COR-L47 (cell line): ENCODE measurements at places on chromosomes 6 and 20.

GRCh38 chr6:4466261-4466660 lies 309.9 kb upstream of the CDYL start:
- DNase-seq = no peak

- no peak for DNase-seq
Observed at GRCh38 chr6:125811259-125811658, 20.5 kb downstream of the NCOA7 start.

DNA sequence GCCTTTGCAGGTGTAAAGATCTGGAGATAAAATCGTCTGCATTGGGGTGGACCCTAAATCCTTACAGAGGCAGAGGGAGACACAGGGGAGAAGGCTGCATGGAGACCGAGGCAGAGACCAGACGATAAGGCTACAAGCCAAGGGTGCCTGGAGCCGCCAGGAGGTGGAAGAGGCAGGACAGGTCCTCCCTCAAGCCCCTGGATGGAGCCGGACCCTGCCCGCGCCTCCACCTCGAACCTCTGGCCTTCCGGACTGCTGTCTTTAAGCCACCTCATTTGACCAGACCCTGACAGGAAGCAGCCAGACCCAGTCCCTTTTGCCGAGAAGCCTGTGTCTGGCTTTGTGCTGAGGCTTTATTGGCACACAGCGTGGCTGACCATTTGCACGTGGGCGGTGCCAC lies 183.8 kb downstream of the TAF4 start:
- DNase-seq = no peak

DNA sequence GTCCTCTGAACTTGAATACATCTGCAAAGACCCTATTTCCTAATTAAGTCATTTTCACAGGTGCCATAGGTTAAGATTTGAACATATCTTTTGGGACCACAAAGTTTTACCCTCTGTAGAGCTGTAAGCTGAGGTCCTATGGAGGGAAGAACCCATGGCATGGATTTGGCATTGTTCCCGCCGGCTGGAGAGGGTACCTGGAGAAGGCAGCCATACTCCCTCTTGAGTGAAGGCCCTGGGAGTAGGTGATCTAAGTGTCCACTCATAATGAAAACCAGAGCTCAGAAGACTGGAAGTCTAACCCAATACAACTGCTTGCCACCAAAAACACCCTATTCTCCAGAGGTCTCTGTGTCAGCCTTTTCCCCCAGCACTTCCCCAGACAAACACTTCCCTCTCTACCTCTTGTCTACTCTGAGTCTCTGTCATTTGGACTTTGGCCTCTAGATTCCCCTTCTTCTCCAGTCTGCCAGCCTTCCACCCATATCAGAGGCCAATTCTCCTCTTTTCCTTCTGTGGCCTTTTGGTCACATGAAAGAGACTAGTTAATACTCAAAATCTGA lies 363.9 kb downstream of the MAFB start:
- DNase-seq = no peak

- no peak for DNase-seq
Observed at GRCh38 chr6:35299674-35300073, 2.1 kb downstream of the DEF6 start.

GRCh38 chr6:158832026-158832425 lies 12.9 kb upstream of the EZR start:
- DNase-seq = no peak

GRCh38 chr6:90494067-90494780 lies 92.6 kb downstream of the MAP3K7 start:
- no peak for DNase-seq

GRCh38 chr6:47086051-47086770 lies 44.1 kb upstream of the ADGRF1 start:
- DNase-seq = no peak

GRCh38 chr6:127154509-127154908 lies 36.0 kb downstream of the RSPO3 start:
- DNase-seq = no peak

DNA sequence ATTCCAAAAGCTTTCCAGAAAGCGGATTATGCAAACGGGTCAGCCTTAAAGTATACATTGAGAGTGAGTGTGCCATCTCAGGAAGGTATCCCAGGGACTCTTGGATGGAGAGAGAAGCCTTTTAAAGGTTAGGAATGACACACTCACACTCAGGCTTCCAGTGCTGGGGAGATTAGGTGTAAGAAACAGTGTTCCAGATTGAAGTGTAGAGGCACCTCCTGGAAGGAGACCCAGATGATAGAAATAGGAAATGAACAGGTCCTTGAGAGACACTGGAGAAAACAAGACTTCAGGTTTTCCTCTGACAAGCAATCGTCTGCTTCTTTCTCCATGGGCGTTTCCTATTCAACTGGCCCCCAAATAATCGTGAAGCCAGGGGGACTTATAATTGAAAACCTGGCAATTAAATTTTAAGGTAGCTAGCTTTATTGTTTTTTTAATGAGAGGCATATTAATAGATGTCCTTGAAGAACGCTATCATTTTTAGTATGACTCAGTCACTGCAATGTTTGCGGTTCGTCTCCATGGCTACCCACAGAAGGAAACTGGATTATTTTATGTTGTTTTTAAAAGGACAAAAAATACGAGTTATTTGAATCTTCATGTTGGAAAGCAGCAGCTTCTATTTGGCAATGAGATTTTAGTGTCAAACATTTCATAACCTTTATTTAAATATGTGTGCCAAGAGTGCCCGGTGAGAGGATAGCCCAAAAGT lies 85.3 kb downstream of the TRMT6 start:
- DNase-seq = no peak

GRCh38 chr6:144411531-144412165 lies 126.5 kb downstream of the UTRN start:
- no peak for DNase-seq

DNA sequence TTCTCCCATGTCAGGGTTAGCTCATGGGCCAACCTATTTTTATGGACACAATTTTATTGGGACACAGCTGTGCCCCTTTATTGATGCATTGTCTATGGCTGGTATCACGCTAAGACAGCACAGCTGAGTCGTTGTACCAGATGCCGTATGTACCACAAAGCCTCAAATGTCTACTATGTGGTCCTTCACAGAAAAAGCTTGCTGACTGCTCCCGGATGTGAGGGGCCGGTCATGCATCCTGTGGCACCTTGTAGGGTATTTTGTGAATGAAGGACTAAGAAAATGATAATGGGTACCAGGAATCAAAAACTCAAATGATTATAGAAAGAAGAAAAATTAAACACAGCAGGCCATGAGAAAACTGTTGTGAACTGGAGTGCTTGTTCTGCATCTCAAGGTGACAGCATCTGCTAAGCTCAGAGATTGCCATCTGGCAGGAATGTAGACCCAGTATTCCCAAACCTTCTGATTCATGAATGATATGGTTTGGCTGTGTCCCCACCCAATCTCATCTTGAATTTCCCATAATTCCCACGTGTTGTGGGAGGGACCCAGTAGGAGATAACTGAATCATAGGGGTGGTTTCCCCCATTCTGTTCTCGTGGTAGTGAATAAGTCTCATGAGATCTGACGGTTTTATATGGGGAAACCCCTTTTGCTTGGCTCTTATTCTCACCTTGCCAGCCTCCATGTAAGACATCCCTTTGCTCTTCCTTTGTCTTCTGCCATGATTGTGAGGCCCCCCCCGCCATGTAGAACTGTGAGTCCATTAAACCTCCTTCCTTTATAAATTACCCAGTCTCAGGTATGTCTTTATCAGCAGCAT lies 248.5 kb downstream of the TSHZ2 start:
- no peak for DNase-seq

DNA sequence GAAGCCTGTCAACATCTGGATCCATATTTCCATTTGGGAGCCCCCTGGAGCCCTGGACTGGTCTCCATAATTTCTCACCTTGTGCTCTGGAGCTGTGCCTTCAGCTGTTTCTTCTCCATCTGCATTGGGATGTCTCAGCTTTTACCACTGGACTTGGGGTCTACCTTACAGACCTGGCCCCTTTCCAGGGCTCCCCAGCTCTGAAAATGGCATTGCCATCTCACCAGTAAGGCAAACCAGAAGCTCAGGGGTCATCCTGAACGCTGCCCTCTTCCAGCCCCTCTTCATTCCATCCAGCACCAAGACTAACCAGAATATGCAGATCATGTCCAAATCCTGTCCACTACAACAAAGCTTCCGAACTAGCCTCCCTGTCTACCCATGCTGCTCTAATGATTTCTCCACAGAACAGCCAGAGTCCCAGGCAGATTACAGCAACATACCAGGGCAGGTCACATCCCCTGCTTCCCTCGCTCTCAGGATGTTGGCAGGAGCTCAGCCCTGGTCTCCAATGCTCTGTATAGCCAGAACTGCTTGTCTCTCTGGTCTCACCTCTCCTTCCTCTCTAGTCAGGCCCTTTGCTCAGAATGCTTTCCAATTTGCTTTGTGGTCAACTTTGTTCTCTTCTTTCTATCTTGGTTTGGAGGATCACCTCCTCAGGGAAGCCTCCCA lies 17.7 kb upstream of the NNAT start:
- no peak for DNase-seq

GRCh38 chr20:63025534-63026331 lies 19.0 kb upstream of the BHLHE23 start:
- DNase-seq = no peak

- DNase-seq = no peak
Observed at GRCh38 chr6:12113190-12113577, 101.1 kb downstream of the HIVEP1 start.

DNA sequence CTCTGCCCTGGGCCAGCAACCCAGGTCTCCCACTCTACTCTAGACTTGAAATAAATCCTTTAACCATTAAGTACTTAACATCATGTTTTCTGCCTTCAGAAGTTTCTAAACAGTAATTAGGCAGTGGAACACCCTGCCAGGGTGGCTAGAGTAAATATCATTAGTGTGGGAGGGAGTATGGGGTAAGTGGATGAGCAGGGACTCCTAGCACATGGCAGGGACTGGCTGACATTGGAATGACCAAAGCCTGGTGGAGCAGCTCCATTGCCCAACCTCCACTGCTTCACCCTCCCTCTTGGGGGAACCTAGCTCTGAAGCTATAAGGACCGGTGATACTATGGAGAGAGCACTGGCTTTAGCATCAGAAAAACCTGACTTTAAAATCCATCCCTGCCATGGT lies 167.1 kb downstream of the MAFB start:
- DNase-seq = no peak

GRCh38 chr6:74867291-74867690 lies 338.6 kb downstream of the COL12A1 start:
- DNase-seq = no peak

DNA sequence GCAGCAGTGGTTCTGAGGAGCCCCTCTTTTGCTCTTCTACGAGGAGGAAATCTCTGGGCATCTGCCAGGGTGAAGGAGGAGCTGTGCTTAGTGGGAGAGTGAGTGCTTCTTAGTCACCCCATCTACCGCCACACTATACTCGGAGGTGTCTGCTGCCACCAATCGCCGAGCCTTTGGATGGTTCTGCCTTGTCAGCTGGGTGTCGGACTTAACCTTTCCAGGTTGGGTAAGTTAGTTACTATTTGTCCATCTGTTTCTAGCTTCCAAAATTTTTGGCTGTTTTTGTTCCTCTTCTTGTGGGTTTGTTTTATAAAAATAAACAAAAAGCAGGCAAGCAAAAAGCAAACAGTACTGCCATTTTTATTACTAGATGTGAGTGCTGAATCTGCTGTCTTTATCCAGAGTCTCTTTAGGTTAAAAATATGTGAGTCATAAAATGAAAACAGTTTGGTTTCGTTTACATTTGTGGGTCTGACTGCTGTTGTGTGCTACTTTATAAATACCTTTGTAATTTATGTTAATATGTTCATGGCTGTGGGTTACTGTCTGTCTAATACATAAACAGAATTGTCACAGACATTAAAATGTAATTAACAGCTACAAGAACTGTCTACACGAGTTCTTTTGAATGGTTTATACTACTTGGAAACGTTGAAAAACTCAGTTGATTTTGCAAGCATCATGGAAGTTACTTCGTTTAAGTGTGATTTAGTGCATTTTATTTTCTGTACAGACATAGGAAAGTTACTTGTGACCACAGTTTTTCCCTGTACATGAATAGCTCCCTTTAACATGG lies 89.2 kb downstream of the ARID1B start:
- DNase-seq = no peak

DNA sequence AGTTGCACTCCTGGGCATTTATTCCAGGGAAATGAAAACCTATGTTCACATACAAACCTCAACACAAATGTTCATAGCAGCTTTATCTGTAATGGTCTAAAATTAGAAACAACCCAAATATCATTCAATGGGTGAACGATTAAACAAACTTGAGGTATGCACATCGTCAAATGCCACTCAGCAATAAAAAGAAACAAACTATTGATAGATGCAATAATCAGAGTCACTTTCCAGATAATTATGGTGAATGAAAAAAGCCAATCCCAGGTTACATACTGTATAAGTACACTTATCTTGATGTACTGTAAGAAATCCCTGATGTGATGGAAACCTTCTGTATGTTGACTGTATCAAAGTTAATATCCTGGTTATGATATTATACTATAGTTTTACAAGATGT lies 38.8 kb downstream of the RNF24 start:
- no peak for DNase-seq

- DNase-seq = no peak
Observed at GRCh38 chr20:61742097-61742825, 323.4 kb downstream of the TAF4 start.
